ENCODE measurements at places on chromosomes 6 and 20.

DNA sequence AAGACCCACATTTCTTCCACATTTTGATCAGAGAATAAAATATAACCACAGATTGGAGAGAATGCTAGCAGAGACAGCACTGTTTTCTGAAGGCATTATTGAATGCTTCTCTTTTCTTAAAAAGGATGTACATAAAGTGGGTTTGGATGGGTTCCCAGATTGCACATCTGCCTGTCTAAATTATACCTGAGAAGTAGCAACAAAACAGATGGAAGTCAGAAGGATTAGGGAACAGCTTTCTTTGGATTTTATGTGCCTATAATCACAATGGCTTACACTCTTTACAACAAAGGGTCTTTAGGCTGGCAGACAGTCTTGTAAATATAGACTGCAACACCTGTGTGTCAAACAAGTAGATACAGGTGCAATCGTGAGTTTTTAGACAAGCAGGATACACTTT, 622.2 kb upstream of the MANEA start:
- no peak for DNase-seq

- DNase-seq, result no peak
Measured at GRCh38 chr6:170423814-170424603, 117.5 kb downstream of the FAM120B start.

DNA sequence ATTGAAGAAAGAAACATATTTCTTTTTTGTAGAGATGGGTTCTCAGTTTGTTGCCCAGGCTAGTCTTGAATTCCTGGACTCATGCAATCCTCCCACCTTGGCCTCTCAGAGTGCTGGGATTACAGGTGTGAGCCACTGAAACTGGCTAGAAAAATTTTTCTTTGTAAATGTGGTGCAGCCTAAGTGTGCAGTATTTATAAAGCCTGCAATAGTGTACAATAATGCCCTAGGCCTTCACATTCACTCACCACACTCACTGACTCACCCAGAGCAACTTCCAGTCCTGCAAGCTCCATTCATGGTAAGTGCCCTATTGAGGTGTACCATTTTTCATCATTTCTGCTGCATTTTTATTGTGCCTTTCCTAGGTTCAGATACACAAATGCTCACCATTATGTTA, 31.4 kb downstream of the NHSL1 start:
- DNase-seq, result no peak

DNA sequence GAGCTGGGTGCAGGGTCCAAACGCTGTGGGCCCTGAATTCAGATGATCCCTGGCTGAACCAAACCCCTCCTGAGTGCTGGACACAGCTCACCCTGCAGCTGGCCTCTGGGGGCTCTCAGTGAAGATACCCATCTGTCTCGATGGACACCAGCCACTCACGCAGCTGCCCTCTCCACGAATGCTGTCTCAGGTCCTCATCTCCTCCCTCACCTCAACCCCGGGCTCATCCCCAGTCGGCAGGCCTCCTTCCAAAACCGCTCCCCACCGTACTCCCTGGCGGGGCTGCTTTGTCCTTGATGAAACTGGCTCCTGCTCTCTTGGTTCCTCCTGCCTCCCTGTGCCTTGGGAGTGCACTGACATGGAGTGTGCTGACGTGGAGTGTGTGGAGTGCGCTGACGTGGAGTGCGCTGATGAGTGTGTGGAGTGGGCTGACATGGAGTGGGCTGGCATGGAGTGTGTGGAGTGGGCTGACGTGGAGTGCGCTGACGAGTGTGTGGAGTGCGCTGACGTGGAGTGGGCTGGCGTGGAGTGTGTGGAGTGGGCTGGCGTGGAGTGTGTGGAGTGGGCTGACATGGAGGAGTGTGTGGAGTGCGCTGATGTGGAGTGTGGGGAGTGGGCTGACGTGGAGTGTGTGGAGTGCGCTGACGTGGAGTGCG, 4.1 kb upstream of the YTHDF1 start:
- DNase-seq, result no peak

GRCh38 chr6:139475646-139476045, 101.2 kb upstream of the CITED2 start:
- DNase-seq, result no peak

- no peak for DNase-seq
Measured at GRCh38 chr6:149451376-149452036, 33.3 kb downstream of the ZC3H12D start.

DNA sequence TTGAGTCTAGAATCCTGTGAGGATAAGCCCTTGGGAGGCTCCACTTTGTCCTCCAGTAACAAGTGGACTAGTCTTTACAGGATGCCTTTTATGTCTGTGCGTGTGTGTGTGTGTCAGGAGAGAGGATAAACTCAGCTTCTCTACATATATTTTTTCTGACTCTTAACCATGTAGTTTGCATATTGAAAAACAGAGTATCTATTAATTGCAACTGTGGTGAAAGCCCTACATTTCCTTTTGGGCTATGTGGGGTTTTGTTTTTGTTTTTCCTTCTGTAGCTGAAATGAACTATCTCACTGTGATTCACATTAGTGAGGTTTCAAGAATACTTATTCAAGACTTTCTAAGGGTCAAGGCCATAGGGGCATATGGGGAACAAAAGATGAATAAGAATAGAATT, 17.7 kb downstream of the TPBG start:
- no peak for DNase-seq

- DNase-seq, result no peak
Measured at GRCh38 chr20:41175727-41176330, 38.5 kb downstream of the PLCG1 start.

- DNase-seq, result no peak
Measured at GRCh38 chr6:155523821-155524651, 68.4 kb upstream of the NOX3 start.

GRCh38 chr20:3163099-3164042, 3.7 kb upstream of the FASTKD5 start:
- DNase-seq, result no peak

- DNase-seq, result no peak
Measured at GRCh38 chr20:5400164-5400762, 83.5 kb upstream of the PROKR2 start.

DNA sequence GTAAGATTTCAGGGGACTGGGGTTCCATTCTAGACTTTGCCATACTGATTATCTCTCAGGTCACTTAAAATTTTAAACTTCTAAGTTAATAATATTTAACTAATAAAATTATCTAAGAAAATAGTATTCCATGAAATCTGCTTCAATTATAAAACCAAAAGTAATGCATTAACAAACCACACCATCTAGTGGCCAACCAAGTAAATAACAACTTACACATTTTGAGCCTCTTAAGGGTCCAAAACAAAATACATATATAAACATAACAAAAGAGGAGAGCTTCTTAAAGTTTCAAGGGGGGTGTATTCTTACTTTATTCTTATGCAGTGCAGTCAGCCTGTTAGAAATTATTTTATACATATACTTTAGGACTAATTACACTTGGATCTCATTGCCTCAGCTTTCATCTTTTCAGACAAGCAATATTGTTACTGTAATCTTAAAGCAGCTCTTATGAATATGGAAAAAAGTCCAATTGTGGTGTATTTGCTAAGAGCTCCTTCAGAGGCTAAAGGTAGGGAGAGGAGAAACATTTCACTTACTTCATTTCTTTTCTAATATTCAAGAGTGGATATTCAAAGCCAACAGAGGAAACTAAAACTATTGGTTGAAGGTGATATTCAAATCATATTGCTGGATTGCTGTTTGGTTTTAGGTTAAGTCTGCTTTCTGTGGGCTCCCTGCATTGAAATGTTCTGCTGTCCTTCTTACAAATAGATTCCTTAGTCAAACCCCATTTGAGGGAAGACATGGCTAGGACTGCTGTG, 199.7 kb upstream of the SIM1 start:
- DNase-seq, result peak; percentile 41

DNA sequence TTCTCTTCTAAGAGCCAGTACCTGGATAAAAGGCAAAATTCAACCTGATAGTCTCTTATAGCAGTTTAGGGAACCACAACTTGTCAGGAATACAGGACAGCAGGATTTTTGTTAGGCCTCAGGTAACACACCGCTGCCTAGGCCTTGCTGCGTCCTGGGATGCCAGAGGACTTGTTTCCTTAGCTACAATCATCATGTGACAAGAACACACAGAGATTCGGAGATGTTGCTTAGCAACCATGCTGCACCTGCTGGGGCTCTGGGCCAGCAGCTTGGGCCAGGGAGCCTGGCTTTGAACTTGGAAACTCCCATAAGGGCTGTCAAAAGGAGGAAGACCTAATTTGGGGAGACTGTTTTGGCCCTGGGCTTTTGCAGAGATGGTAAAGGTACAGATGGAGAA, 36.1 kb upstream of the CHD6 start:
- DNase-seq, result no peak

DNA sequence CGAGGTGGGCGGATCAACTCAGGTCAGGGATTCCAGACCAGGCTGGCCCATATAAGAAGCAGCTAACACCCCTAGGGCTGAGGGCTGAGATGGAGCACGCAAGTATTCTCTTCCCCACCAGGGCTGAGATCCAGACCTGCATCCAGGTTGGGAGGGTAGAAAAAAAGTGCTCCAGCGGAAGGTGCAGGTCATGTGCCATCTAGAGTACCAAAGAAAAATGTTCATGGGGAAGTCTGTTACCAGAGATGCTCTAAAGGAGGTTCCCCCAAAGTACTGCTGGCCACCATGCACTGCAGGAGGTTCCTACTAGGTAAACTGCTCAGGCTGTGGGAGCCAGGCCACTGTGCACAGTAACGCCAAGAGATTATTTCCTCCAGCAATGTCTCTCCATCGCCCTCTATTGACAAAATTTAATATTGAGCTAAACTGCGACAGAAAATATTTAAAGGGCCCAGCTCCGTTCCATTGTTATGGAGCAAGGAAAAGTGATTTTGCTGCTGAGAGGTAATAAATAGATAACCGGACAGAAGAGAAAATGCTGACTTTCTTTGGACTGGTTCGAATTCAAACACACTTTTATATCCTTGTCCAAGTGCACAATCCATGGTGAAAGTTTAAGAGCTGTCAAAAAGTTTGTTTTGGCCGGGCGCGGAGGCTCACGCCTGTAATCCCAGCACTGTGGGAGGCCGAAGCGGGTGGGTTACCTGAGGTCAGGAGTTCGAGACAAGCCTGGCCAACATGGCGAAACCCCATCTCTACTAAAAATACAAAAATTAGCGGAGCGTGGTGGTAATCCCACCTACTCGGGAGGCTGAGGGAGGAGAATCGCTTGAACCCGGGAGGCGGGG, 159.9 kb downstream of the OR2B2 start:
- peak; percentile 86 for DNase-seq

DNA sequence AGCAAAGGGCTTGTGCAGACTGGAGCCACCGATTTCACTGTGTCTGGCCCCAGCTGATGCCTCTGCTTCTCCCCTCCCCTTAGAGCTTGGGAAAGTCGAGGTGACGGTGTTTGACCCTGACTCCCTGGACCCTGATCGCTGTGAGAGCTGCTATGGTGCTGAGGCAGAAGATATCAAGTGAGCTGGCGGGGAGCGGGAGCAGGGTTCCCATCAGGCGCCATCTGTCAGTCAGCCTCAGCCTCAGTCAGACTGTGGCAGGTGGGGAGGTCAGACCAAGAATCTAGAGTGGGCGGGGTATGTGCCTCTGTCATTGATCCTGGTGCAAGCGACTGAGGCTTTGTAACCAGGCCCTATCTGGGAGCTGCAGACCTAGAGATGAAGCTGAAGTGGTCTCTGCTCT, 5.5 kb downstream of the ERGIC3 start:
- DNase-seq, result no peak

GRCh38 chr20:61886721-61887595, 178.7 kb downstream of the TAF4 start:
- peak; percentile 31 for DNase-seq

GRCh38 chr6:49409951-49410542, 53.0 kb downstream of the MMUT start:
- peak; percentile 53 for DNase-seq

Data from CD4-positive, alpha-beta T cell treated with Interleukin-21 for 1 hour (primary cell).